Ascending aorta (tissue), 2 donors: ENCODE measurements at places on chromosomes 2 and 18.

- DNase-seq, result no peak
Observed at GRCh38 chr18:26621161-26622026, 73.0 kb upstream of the KCTD1 start.

GRCh38 chr18:74963820-74964446 is 245.0 kb downstream of the PTGR3 start:
- no peak for DNase-seq

- no peak for DNase-seq
Observed at GRCh38 chr2:143087033-143087432, 42.2 kb upstream of the ARHGAP15 start.

DNA sequence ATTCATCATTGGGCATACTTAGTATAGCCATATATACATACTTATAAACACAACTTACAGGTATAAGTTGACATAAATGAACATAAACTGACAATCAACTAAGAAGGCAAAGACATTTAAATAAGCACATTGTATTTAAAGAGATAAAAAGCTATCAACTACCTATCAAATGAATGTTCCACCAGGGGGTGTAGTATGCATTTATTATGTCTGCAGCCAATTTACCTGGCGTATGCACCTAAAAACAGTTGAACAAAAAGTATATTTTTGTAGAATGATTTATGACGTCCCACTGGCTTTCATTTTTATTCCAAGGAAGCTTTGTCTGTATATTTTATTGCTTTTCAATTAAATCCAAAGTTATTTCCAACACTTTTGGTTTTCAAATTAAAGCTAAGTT is 323.5 kb downstream of the AFF3 start:
- DNase-seq, result no peak

DNA sequence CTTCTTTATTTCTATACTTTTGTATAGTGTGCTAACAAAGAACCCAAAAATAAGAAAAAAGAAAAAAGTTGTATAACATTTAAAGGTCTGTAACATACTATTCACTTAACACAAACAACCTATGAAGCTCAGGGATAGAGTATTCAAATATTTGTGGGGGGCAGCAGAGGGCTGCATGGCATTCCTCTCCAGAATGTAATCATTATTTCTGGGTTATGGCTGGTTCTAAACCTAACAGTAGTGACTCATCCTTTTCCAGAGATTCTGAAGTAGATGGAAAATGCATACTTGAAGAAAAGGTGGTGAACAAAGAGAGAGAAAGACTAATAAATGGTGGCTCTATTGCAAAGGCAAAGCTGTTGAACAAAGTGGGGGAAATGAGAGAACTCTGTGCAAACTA is 249.4 kb downstream of the NRXN1 start:
- DNase-seq, result no peak

DNA sequence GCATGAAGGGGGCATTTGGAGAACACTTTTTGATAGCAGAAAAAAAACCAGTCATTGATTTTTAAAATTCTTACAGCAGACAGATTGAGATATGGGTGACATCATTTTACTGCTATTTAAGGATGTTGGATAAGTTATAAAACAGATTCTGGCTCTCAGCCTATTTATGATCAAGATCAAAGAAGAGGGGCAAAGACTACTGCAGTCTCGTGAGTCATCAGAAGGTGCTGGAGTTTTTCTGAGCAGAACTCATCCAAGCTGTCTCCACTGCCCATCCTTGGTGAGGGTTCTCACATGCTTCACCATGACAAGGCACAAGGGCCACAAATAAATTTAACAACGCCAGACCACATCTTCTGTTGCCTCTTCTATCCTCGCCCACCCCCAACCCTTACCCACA is 58.8 kb downstream of the ST6GAL2 start:
- DNase-seq, result no peak

DNA sequence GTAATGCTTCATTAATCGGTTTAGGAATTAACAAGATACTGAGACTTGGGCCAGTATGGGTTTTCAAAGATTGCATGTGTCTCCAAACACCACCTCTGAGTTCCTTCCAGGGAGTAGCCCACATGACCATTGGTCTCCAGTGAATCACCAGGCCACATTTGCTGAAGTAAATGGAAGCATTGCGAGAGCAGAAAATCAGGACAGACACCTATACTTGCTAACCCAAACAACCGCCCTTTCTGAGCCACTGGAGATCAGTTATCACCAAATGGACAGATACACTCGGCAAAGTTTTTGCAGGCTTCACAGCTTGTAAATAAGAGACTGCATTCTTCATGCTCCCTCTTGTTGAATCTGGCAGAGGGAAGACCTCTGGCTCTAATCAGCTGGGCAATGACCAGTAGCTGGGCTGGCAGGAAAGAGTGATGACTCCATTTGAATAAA is 40.9 kb downstream of the GATA6 start:
- no peak for DNase-seq

DNA sequence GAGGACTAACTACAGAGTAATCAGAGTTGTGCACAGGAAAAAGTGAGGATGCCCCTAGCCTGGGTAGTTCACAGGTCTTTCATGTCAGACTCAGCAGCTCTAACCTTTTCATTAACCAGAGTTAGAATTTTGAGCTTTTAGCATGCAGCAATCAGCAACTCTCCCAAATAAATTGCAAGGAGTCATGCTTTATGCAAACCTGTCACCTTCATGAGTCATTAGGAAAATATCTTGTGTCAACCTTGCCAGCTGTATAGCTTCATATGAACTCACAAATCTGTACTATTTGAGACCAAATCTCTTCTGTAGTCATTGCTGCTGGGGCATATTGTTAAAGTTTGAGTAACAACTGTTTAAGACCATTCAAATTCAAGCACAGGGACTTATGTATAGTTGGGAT is 382.3 kb upstream of the NT5C1B start:
- DNase-seq, result no peak

DNA sequence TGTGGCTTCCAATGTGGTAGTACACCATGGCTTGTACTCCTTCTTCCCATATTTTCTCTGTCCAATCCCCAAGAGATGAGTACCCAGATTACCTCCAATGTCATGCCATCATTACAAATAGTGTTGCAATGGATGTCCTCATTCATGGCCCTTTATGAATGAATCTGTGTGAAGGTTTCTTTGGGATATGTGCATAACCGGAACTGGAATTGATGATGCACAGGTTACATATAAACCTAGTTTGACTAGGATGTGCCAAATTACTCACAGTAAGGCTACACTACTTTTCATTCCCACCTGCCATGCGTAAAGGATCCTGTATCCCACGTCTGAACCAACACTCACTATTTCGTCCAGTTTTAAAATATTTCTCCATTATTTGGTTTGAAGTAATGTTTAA is 173.9 kb upstream of the CXCR4 start:
- DNase-seq, result no peak

DNA sequence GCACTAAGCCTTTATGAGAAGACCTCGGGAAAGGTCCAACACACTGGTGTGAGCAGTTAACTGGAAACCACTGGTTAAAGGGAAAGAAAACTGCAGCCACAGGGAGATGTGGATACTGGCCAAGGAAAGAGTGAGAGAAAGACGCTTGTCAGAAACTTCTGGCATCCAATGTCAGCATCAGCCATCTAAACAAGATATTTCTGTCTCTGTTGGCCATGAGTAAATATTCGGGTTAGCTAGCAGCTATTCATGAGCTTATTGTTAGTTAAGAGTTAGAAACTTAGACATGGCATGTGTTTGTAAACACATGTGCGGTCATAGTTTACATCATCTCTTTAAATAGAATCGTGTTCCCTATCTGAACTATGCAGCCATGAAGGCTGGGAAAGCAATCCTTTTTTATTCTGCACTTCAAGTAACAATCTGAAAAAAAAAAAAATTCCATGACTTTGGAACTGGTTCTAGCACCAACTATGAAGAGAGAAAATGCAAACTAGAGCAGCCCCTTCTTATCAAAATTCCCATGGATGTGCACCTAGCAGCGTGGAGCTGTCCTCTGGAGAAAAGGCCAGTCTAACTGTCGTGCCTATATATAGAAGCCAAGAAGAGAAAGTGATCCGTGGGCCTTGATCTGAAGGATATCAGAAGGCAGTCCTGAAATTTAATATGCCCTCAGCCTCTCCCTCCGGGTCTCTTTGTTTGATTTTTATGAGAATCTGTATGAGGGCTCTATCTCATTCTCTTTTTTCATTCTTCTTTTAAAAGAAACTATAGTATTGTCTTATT is 84.0 kb upstream of the RFX8 start:
- no peak for DNase-seq

DNA sequence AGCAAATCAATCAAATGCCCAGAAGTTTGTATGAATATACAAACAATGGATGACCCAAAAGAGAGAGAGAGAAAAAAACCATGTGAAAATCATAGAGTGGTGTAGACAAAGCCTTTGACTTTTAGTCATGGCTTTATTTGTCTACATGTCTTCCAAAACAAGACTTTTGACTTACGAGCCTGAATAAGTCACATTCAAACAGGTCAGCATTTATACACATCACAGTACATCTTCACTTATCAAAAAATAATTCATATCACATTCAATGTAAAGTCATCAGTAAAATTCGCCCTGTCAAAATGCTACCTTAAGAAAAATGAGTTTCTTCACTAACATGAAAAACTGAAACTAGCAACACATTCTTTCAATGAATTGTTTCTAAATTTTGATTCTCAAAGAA is 1.9 kb downstream of the IFIH1 start:
- DNase-seq, result no peak

DNA sequence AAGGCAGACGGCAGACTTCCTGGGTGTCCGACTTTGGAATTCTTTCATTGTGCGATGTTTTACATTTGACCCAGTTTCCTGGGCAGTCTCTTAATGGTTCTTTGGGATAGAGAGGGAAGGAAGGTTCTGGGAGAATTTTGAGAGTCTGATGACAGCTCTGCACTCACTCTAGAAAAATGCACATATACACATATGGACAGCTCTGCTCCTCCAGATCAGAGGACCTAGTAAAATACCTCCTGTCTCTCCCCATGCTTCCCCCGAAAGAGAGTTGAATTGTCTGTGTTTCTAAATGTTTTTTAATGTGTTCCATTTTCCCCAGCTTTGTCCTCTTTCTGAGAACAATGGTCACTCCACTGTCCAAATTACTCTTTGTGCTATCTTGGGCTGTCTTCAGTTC is 102.0 kb upstream of the CXCR4 start:
- DNase-seq, result no peak

GRCh38 chr2:220185766-220186305 is 558.4 kb downstream of the SLC4A3 start:
- no peak for DNase-seq

GRCh38 chr2:119937680-119938079 is 75.2 kb upstream of the EPB41L5 start:
- DNase-seq, result no peak

DNA sequence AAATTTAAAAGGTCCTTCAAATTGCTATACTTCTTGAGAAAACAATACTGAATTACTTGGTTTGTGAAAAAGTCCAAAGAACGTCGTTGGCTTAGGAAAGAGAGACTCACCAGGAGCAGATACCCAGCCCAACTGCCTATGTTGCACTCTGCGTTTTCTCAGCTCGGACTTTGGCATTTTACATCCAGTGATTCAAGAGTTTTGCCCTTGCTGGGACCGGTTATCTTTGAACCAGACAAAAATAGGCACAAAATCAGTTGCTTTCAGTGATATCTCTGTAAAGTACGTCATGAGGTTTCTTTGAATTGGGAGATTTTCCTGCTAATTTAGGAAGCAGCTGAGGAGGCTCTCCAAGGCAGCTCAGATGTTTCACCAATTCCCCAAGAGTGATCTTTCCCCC is 29.3 kb downstream of the FHOD3 start:
- DNase-seq, result no peak

GRCh38 chr2:101204400-101205115 is 48.1 kb upstream of the CNOT11 start:
- no peak for DNase-seq

DNA sequence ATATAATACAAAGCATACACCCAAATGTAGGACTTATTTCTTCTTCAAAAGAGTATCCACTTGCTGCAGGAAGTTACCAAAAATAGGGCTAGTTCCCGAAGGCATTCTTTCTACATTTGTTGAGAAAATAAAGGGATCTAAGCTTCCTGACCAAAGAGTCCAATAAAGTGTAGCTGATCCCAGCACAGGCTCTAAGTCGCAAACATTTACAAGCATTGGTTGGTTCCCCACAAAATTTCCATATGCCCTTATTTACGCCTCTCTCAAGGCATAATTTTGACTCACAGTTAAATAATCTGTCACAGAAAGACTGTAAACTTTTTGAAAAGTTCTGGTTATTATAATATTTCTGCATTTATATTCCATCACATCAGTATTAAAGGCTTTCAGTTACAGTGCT is 1520.1 kb upstream of the ZEB2 start:
- no peak for DNase-seq

- no peak for DNase-seq
Observed at GRCh38 chr2:20217041-20217970, 7.6 kb downstream of the SDC1 start.

GRCh38 chr2:74496997-74497776 is 2.2 kb downstream of the LBX2 start:
- no peak for DNase-seq

DNA sequence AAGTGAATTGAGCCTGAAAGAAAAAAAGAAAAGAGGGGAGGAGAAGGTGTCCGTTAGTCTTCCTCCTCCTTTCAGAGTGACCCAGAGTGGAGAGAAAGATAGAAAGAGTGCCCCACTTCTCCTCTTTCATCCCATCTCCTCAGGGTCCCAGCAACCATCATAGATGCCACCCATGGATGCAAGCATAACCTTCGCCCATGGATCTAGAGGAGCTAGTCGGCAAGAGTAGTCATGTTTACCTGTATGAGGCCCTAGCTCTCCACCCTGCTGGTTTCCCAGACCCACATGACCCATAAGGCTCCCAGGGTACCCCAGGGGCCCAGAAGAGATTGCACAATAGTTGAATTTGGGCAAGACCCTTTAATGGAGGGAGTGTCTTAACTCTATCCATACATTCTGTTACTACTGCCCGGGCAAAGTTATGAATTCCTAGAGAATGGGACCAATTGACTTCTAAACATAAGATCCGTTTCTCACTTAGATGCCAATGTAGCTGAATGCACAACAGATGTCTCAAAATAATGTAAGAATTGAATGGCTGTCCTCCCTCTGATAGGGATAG is 56.1 kb upstream of the CDCA7 start:
- no peak for DNase-seq
